ENCODE measurements at places on chromosomes 4 and X.
A peak's percentile ranks its signal among the peaks of the same experiment; 100 is the strongest.

DNA sequence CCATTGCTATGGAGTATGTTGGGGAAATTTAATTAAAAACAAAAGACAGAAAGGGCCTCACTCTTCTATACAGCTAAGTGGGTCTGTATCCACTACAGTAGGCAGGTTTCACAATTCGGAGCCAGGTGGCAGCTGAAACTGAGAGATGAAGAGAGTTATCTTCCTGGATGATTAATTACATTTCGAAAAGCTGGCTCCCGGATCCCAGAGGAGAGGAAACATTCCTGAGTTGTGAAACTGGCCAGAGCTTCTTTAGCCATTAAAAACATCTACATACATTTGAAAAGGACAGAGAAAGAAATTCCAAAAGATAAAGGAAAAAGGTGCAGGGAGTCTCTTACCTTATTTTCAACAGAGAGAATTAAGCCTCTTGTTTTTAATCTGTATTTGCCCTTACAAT lies 15.5 kb upstream of the PDZD4 start:
- no peak for DNase-seq

- no peak for DNase-seq
These were observed 51.8 kb downstream of the RBPJ start for GRCh38 chr4:26372525-26373172.

DNA sequence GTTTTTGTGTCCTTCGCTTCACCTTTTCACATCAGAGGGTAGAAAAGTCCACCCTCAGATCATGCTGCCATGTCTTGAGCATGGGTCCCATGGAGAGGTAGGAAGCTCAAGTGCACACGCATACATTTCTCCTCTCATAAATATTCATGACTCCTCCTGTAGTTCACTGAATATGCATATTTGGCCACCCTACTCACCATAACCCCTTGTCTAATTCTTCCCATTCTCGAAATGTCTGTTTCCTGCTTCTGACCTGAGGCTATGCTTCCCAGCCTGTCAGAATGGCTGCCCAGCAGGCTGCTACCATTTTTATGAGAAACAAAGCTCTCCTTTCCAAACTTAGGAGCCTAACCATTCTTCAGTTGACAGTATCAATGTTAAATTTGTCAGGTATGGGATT lies 86.5 kb downstream of the ADRA2C start:
- no peak for DNase-seq

- DNase-seq: no peak
These were observed 10.0 kb upstream of the ANXA10 start for GRCh38 chr4:168082379-168082778.

DNA sequence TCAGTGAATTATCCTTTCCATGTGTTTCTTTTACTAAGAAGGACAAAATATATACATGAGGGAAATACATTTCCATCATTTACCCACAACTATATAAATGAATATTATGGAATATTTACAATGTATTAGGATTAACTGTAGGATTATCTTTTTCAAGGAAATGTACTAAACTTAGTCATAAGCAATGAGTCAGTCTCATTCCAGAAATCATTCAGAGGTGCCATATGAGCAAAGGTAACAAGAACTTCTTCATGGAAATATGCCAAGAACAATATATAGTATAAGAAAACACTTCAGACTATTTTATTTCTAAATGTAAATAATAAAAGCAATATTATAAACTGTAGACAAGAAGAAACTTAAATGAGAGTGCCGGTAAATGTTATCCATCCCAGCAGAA lies 67.1 kb downstream of the USP38 start:
- DNase-seq: no peak

DNA sequence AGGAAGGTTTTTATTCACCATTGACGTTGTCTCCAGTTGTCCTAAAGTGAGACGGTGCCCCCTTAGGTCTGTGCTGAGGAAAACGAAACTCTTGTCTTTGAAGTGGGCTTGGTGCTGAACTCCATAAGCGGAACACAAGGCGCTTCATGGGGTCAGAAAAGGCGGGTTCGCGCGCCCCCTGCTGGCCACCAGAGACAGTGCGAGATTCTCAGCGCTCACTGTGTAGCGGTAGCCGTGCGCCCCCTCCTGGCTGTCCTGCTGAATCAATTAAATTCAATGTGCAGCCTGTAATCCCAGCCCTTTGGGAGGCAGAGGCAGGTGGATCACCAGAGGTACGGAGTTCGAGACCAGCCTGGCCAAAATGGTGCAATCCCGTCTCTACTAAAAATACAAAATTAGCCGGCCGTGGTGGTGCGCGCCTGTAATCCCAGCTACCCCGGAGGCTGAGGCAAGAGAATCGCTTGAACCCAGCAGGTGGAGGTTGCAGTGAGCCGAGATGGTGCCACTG lies 64.1 kb downstream of the RLIM start:
- DNase-seq: peak; percentile 77

DNA sequence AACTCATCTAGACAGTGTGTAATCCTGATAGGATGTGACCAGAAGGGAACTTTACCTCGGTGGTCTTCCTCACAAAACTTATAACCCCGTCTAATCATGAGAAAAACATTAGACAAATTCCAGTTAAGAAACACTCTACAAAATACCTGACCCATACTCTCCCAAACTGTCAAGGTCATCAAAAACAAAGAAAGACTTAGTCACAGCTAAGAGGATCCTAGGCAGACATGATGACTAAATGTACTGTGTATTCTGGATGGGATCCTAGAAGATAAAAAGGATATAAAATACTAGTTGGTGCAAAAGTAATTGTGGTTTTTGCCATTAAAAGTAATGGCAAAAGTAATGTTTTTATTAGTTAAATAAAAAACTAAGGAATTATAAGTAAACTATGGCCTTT lies 81.6 kb downstream of the DTHD1 start:
- DNase-seq: no peak

DNA sequence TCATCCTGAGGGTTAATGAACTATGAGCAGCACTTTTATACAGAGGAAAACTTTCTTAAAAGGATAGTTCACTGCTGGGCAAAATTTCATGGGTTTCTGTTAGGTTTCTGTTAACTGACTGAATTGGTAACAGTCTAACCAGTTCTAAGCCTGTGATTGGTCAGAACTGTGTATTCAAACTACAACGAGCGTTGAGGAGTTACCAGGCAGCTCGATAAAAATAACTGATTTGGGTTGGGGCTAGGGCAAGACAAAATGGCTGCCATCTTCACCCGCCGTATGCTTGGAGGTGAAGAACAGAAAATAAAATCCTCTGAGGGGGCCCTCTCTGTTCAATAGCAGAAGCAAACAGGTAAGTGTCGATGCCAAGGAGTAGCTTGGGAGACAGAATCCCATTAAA lies 22.0 kb downstream of the FAM133A start:
- DNase-seq: no peak

- DNase-seq: no peak
These were observed 183.4 kb downstream of the PPP3CA start for GRCh38 chr4:101163936-101164335.

GRCh38 chr4:174278467-174278866 lies 5.0 kb downstream of the FBXO8 start:
- no peak for DNase-seq

GRCh38 chrX:20637351-20637750 lies 370.6 kb upstream of the RPS6KA3 start:
- DNase-seq: no peak

- no peak for DNase-seq
These were observed 291.7 kb downstream of the GBA3 start for GRCh38 chr4:22984390-22984789.

- no peak for DNase-seq
These were observed 9.1 kb upstream of the PAGE1 start for GRCh38 chrX:49704691-49705404.

- no peak for DNase-seq
These were observed 24.2 kb downstream of the NELFA start for GRCh38 chr4:1984406-1985191.

GRCh38 chr4:189597341-189597740 lies 343.3 kb upstream of the FRG1 start:
- no peak for DNase-seq

DNA sequence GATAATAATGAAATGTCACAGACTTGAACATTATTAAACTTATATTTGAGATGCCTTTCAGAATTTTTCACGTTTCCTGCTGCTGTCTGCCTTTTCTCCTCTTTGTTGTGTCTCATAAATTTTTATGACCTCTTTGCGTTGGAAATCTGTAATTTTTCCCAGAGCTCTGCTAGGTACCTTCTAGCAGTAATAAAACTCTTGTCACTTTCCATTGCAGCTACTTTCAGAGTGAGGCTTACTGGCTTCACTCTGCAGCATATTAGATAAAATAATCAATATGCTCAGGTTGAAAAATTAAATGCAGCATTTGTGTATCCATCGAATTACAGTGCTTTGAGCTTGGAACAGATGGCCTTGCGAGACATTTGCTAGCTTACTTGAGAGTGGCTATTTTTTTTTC lies 689.0 kb downstream of the GRID2 start:
- DNase-seq: no peak

DNA sequence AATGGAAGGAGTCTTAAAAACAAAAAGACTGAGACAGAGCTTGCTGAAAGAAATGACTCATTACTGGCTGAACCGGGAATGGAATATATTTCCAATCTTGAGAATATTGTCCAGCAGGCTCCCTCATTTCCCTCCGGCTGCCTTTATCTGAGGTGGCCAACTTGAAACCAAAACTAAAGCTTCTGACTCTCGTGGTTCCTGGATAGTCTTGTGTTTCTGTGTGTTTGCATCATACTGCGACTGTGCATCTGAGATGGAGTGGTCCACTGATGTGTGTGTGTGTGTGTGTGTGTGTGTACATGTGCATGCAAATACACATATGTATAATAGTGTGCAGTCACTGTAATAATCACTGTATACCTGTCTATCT lies 145.6 kb upstream of the SCML1 start:
- DNase-seq: no peak

DNA sequence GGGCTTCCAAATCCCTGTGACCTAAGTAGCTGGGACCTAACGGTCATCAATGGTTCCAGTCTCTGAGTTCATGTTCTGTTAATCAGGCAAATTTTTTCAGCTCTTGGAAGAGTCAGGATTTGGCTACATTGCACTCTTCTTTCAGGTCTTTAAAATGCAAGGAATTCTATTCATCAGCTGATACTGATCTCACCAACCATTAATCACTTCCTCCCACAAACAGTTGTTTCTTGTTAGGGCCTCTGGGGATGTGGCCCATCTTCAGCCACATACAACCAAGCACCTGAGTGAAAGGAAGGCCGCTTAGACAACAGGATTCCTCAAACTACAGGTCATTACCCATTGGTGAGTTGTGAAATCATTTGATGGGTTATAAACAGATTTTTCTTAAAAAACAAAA lies 71.7 kb downstream of the FANCB start:
- no peak for DNase-seq

GRCh38 chr4:124854968-124855367 lies 142.4 kb upstream of the ANKRD50 start:
- DNase-seq: no peak

GRCh38 chrX:13452283-13452682 lies 117.1 kb upstream of the EGFL6 start:
- DNase-seq: no peak

DNA sequence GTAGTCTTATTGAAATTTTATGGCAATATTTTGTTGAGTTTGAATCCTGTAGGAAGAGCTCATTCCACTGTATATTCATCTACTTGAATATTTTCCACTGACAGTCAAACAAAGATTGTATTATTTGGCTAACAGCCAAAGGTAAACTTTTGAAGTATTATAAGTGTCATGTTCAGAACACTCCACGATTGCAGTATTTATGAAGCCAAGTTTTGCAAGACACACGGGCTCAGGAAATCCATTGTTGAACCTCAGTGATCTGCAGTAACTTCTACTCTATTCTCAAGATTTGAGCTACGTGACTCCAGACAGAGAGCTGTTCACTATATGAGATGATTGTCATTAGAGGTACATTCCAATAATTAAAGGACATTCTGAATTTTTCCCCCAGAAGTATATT lies 302.7 kb upstream of the ADGRL3 start:
- DNase-seq: no peak

DNA sequence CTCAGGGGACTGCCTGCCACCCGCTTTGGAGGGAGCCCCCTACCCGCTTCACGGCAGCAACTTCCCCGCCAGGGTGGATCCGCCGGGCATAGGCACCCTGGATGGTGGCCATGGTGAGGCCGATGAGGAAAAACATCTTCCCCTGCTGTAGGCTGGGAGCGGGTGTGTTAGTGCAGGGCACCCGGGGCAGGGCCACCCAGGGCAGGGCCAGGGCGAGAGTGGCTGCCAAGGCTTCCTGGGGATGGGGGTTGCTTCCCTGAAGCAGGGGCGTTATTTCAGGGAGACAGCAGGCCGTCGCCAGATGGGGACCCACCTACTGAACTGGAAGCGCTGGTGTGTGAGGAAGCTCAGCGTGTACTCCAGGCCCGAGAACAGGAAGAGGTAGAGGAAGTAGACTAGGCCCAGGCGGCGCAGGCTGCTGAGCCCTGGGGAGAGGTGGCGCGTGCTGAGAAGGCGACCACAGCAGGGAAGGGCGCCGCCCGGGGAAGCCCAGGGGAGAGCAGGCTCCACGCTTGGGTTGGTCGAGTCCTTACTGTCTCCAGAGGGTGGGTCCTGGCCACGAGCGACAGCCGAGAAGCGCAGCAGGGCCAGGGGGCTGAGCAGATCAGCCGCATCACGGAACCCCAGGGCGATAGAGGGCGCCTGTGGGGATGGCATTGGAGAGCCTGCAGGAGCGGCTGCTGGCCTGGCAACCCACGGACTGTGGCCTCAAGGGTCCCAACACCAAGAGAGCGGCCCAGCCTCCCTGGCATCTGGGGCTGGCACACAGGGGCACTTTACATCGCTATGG lies 31.5 kb downstream of the NOP14 start:
- peak; percentile 39 for DNase-seq

- DNase-seq: no peak
These were observed 79.8 kb downstream of the LCORL start for GRCh38 chr4:17941731-17942130.

DNA sequence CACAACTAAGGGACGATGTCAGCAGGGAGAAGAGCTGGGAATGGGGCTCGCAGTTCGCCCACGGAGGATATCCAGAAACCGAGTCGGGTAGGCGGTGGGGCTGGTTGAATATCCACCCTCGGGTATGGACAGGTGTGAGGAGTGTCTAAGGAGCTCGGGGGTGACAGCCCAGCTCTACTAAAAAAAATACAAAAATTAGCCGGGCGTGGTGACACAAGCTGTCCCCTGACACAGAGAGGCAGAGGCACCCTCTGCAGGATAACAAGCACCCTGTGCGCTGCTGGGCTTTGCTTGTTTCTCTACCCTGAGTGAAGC lies 12.2 kb upstream of the ASMTL start:
- DNase-seq: no peak

DNA sequence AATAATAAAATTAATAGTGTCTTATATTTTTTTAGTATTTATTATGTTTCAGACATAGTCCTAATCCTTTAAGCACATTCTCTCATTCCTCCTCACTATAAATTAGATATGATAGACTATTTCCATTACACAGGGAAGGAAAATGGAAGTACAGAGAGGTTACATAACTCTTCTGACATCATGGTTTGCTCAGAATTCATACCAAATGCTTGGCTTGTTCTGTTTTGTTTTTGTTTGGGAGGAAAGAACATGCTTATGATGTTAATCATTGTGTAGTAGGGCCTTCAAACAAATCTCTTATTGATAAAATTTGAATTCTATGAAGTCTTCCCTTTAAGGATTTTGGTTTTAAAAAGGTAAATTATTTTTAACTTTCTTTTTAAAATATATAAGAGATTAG lies 59.5 kb downstream of the RXFP1 start:
- no peak for DNase-seq

Measured in activated naive CD4-positive, alpha-beta T cell treated with anti-CD3 and anti-CD28 coated beads, Interleukin-2, amount 50 U/mL, for 16 hours (primary cell).